ENCODE measurements at places on chromosomes 4 and X.

- DNase-seq, result no peak
These were observed 92.4 kb upstream of the SORBS2 start for GRCh38 chr4:185904381-185904780.

- no peak for DNase-seq
These were observed 404.7 kb upstream of the CNKSR2 start for GRCh38 chrX:20969565-20969964.

- DNase-seq, result no peak
These were observed 49.6 kb upstream of the PROM1 start for GRCh38 chr4:16133406-16133805.

- DNase-seq, result no peak
These were observed 104.1 kb downstream of the IL1RAPL2 start for GRCh38 chrX:104670051-104670450.

DNA sequence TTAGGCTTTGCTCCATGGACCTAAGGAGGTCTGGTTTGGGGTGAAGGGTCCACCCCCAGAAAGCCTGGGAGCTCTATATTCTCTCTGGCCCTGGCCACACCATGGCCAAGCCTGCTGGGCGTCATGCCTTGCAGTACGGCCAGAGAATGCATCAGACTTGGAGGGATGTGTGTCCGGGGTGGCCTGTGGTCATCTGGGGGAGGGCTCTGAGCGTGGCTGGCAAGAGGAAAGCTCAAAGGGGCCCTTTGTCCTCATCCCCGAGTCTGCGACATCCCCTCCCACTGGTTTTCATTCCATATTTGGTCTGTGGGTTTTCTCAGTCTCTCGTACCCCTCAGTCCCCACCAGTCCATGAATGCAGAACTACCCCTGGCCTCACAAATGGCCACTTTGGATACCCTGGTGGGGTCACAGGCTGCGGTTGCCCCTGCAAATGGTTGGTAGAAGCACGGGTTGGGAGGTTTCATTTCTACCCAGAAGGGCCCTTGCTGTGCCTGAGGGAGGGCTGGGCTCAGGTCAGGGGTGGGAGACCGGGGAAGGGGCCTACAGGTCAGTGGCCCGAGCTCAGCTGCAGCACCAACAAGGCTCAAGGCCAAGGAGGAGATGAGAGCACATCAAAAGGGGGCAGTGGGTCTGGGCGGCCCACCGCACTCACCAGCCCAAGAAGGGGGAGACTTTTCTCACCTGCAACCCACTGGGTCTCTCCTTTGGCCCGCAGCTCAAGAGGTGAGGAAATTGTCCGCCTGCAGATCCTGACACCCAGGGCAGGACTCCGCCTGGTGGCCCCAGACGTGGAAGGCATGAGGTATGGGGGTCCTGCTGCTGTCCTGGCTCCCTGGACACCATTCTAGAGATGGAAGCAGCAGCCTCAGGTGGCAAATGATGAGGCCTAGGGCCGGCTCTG is 30.2 kb downstream of the ZNF185 start:
- DNase-seq, result no peak
